SK-MEL-5 (cell line): ENCODE measurements at places on chromosomes 16 and 17.

DNA sequence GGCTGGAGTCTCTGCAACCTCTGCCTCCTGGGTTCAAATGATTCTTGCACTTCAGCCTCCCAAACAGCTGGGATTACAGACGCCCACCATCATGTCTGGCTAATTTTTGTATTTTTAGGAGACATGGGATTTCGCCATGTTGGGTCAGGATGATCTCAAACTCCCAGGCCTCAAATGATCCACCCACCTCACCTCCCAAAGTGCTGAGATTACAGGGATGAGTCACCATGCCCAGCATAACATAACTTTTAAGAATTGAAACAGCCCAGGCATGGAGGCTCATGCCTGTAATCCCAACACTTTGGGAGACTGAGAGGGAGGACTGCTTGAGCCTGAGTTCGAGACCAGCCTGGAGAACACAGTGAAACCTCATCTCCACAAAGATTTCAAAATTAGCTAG is 2.5 kb downstream of the RSL1D1 start:
- no peak for DNase-seq

DNA sequence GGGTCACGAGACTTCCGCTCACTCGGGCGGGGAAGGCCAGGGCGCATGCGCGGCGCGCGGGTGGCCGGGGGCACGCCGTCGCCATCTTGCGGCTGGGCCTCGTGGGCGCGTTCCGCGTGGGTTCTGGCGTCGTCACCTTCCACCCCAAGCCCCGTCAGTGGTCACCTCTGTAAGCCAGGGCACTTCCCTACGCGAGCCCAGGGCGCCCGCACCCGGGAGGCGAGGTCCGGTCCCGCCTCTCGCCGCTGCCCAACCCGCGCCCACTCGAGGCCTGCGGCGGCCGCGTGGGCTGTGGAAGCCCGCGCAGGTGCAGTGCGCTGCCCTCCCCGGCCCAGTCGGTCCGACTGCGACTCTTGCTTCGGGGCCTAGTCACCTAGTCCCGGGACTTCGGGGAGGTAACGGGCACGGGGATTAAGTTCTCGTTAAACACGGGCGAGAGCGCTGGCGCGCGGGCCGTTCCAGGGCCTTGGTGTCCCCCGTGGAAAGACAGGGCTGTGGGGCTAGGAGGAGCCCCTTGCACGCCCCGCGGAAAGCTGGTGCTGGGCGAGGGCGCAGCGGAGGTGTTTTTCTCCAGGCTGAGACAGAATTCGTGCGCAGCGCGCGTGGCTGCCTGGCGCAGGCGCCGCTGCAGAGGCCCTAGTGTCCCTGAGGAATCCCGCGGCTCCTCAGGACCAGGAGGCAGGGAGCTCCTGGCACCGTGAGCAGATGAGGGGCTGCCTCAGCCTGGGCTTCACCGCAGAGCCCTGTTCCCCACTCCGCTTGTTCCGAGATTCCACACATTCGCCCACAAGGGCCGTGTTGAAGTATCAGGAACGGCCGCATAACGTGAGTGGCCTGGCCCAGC is 472 bp upstream of the ARHGDIA start:
- DNase-seq: peak; percentile 95

GRCh38 chr16:57708168-57708567 is 13.6 kb downstream of the DRC7 start:
- no peak for DNase-seq

- no peak for DNase-seq
These were observed 577.0 kb upstream of the CDH11 start for GRCh38 chr16:65698791-65699321.

GRCh38 chr17:78180083-78180482 is 6.8 kb downstream of the TK1 start:
- no peak for DNase-seq
